ENCODE measurements at places on chromosomes 2 and 18.

- DNase-seq: no peak
These were observed 70.8 kb downstream of the ACAA2 start for GRCh38 chr18:49742316-49743116.

DNA sequence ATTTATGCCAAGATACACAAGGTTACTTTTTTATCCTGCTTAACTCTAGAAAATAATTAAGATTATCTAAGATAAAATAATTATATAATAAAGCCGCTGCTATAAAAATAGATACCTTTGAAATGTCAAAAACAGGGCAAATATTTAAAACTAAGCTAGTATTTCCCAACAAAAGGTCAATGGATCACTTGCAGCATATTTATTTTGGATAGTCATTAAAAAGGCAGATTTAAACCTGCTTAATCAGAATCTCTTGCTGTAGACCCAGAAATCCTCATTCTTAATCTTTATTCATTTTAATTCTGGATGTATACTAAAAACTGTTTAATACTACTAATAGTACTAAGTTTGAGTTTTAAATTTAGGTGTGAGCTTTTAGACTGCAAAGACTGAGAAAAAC, 139.0 kb upstream of the CWC22 start:
- no peak for DNase-seq

GRCh38 chr18:58177004-58177717, 133.1 kb downstream of the NEDD4L start:
- DNase-seq: peak; percentile 23

DNA sequence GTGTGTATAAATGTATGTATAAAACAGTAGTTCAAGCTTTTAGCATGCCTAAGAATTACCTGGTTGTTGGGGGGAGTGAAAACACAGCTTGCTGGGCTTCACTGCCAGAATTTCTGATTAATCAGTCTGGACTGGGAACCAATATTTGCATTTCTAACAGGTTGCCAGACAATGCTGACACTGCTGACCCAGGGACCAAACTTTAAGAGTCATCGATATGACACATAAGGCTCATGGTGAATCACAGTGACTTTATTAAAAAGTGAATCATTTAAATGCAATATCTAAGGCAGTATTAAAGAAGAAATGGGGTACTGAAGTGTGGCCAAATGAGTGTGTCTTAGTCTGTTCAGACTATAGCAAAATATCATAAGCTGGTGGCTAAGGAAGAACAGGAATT, 195.9 kb upstream of the DTNA start:
- DNase-seq: no peak

DNA sequence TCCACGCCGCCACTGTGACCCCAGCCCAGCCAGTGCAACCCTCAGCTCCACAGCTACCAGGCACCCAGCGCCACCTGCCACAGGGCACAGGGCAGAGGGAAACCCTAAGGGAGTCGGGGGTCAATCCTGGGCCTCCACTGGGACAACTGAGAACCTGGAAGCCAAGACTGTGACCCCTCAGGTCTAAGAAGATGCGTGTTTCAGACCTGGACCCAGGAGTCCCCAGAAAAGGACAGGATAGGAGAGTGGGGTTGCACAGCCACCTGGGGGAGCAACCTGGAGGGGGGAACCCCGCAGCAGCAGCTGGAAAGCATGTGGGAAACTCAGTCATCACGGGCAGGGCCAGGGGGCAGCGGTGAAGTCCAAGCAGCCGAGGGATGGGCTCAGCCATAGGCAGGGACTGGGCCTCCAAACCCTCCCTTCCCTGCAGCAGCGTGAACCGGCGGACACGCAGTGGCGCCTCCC, 4.1 kb downstream of the ESPNL start:
- no peak for DNase-seq

GRCh38 chr2:236641051-236641726, 71.6 kb downstream of the ACKR3 start:
- DNase-seq: no peak

GRCh38 chr2:189553504-189554088, 27.0 kb downstream of the SLC40A1 start:
- DNase-seq: no peak

DNA sequence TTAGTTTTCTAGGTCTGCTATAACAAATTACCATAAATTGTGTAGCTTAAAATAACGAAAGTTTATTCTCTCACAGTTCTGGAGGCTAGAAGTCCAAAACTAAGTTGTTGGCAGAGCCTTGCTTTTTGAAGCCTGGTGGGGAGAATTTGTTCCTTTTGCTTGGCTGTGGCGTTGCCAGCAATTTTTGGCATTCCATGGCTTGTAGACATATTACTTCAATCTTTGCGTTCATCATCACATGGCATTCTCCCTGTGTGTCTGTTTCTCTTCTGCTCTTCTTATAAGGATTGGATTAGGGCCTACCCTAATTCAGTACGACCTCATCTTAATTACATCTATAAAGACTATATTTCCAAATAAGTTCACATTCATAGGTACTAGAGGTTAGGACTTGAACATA, 217.7 kb downstream of the MBD5 start:
- no peak for DNase-seq

GRCh38 chr18:62585274-62586150, 62.7 kb downstream of the ZCCHC2 start:
- DNase-seq: no peak

DNA sequence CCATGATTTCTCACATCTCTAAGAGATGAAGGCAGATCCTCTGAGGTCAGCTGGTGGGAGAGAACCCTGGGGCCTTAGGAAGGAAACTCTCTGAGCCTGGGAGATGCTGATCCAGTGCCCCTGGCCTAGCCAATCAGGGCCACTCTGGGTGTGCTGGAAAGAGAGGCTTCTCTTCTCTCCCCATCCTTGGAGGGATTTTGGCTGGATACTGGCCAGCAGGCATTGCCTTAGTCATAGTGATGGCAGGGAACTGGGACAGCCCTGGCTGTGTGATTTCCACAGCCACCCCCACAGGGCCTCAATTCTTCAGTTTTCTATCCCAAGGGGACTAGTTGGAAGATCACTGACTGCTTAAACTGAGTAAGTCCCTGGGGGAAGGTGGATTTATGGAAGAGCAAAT, 26.6 kb upstream of the PLB1 start:
- DNase-seq: no peak

- no peak for DNase-seq
These were observed 18.8 kb upstream of the RMP24 start for GRCh38 chr18:35953688-35954087.

DNA sequence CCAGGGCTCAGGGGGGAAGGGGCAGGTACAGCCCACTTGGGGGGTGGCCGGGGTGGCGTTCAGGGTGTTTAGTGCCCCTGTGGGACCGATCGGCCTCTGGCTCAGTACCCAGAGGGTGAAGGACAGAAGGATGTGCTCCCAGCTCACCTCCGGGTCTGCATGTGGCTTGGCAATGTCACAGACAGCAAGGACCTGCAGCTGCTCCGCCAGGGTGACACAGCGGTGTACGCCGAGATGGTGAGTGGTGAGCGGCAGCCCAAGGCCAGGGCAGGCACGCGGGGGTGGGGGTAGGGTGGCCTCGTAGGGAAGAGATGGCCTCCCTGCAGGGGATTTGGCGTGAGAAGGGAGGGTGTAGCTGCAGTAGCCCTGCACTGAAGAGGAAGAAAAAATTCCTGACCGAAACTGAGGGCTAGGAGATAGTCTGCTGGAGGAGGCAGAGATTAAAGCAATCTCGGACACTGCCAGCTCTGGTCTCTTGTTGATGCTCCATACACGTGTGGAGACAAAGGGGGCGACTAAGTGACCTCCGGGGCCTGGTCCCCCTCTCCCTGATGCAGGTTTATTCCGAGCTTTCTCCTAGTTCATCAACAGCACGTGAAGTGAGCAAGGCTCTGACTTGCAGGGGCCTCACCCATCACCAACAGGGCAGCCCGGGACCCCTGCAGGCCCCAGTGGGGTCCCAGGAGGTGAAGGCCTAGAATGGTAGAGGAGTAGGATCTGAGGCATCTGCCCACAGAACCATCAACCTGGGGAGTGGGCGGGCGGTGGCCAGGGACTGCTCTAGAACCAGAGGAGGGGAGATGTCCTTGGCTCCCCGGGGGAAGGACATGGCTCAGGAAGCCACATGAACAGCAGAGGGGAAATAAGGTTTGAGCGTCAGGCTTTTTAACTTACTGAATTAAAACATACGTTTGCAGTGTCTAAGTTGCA, 45.4 kb downstream of the FER1L5 start:
- no peak for DNase-seq

GRCh38 chr2:224764565-224765236, 48.5 kb upstream of the CCDC195 start:
- no peak for DNase-seq

DNA sequence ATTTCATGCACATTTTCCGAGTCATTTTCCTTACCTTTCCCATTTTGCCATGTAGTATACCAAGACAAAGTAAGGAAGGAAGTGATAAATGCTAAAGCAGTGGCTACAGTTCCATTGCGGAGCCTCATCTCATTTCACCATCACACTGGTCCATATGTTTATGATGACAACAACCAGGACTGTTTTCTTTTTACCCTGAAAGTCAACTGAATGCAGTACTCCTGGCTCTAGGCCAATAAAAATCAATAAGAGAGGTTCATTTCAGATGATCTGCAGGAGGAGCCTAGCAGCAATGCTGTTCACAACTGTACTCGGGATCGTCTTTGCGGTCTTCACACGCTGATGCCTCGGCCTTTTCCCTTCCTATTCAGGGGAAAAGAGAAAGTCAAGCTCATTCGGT, 4.7 kb downstream of the MGAT4A start:
- DNase-seq: no peak

GRCh38 chr2:212488611-212489010, 50.0 kb downstream of the ERBB4 start:
- peak; percentile 26 for DNase-seq

- DNase-seq: peak; percentile 98
These were observed 24.6 kb upstream of the CASP10 start for GRCh38 chr2:201158111-201158929.

- DNase-seq: no peak
These were observed 53.8 kb downstream of the CYP27C1 start for GRCh38 chr2:127166231-127166860.

- no peak for DNase-seq
These were observed 377.3 kb downstream of the LNPK start for GRCh38 chr2:175624785-175625184.

DNA sequence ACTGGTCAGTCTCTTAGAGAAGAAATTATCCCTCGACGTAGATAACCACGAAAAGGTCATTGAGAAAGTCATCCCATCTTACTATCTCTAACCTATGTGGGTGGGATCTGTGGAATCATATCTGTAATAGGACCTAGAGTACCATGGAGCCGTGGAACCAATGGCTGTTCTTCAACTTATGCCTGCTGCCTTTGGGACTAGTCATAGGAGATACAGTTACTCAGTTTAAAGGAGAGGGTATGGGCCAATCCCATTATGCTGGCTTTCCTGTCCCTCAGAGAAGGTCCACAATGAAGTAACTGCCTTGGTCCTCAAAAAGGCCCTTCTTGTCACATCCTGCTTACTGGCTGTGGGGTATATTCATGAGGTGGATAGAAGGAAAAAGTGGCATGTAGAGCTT, 77.5 kb downstream of the FEZ2 start:
- DNase-seq: no peak

- no peak for DNase-seq
These were observed 40.4 kb downstream of the RMP24 start for GRCh38 chr18:36012891-36013290.

- DNase-seq: no peak
These were observed 15.7 kb upstream of the TEX51 start for GRCh38 chr2:126882736-126883665.

GRCh38 chr2:71806432-71806831, 341.2 kb downstream of the CYP26B1 start:
- no peak for DNase-seq

- no peak for DNase-seq
These were observed 235.6 kb downstream of the ALPK2 start for GRCh38 chr18:58393295-58393694.

- DNase-seq: no peak
These were observed 377.2 kb downstream of the CNTNAP5 start for GRCh38 chr2:124402274-124402673.
